GM04503 (cell line): ENCODE measurements at places on chromosomes 2 and 18.

DNA sequence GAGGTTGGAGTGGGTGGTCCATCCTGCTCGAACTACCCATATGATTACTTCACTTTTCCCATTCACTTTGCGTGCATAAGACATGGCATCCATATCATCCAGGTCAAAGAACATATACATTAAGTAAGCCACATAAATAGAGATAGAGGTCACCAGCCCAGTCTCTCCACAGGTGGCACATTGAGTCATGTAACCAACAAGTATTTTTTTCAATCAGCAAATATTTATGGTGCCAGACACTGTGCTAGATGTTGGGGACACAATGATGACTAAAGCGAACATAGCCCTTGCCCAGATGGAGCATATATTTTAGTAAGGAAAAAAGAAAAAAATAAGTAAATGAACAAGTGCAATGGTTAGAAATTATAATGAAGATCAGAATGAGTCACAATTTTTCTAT is 83.6 kb upstream of the LCLAT1 start:
- DNase-seq = no peak

- DNase-seq = no peak
Observed at GRCh38 chr2:8344144-8345097, 337.4 kb upstream of the ID2 start.

GRCh38 chr18:34153711-34154110 is 71.0 kb downstream of the NOL4 start:
- no peak for DNase-seq

GRCh38 chr18:78158943-78159342 is 820.7 kb upstream of the SALL3 start:
- no peak for DNase-seq

- no peak for DNase-seq
Observed at GRCh38 chr2:137638932-137639331, 325.3 kb upstream of the HNMT start.

GRCh38 chr18:37574113-37574512 is 8.5 kb upstream of the CELF4 start:
- DNase-seq = no peak

GRCh38 chr2:23924589-23925359 is 2.1 kb downstream of the ATAD2B start:
- DNase-seq = no peak

- no peak for DNase-seq
Observed at GRCh38 chr18:446941-447560, 53.5 kb downstream of the COLEC12 start.

- no peak for DNase-seq
Observed at GRCh38 chr2:141506135-141506534, 624.7 kb downstream of the LRP1B start.

- no peak for DNase-seq
Observed at GRCh38 chr18:45379903-45380302, 235.4 kb upstream of the SLC14A2 start.

GRCh38 chr2:218345491-218346236 is 11.0 kb upstream of the CATIP start:
- DNase-seq = no peak

GRCh38 chr2:126720638-126721037 is 64.7 kb downstream of the GYPC start:
- no peak for DNase-seq

DNA sequence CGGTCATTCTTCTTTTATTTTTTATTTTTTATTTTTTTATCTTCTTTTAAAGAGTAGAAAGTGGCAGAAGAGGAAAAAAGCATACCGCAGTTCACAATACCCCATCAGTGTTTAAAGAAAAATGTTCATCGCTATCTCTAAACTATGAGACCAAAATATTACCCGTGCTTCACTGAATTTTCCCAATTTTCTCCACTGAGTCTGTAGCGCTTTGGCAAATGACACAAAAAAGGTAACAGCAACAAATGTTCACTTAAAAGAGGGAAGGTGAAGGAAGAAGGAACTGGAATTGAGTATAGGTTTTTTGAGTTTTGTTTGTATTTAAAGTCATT is 15.1 kb upstream of the RIOK3 start:
- no peak for DNase-seq

GRCh38 chr2:81481994-81482368 is 1177.4 kb upstream of the LRRTM1 start:
- DNase-seq = no peak

DNA sequence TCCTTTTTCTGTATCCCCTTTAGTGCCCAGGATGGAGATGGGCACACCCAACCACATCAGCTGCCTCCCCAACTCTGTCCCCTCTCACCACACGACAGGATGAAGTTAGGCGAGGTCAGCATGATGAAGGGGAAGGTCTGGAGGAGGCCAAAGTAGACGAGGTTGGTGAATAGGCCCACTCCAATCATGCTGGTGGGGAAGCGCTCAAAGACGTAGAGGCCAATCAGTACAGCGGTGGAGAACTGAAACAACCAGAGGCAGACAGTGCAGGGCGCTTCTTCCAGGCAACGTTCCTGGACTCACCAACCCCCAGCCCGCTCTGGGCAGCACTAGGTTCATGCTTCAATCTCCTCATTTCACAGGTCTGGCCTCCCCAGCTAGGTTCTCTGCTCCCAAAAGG is 2.9 kb downstream of the TEX261 start:
- no peak for DNase-seq

GRCh38 chr2:121664086-121664485 is 14.8 kb upstream of the CLASP1 start:
- no peak for DNase-seq

DNA sequence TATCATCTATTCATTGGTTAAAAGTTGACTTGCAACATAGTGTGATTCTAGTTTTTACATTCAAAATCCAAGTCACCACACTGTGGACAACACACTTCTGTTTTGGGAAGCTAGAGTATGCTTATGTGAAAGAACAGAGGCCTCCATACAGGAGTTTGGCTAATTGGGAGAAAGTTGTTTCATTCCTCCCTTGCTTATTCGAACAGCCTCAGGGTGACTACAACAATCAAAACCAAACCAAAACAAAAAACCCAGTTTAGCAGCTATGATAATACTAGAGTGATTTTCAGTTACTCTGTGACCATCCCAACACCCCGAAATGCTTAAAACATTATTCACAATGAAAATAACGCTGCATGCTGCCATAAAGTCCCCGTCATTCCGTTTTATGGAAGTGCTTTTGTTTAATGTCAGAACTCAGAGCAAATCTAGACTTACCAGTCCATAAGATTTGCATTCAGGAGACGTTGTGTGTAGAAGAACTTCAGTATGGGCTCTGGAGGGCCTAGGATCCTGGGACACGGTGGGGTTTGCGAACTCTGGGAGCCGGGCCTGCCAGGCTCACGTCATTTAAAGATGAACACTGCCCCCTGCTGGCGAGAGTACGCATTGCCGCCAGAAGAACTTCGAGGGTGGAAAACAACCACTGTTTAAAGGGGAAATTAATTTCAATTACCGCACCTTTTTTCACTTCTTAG is 111.4 kb downstream of the FTCDNL1 start:
- DNase-seq = no peak

GRCh38 chr2:237279012-237279768 is 134.8 kb downstream of the COL6A3 start:
- DNase-seq = no peak

DNA sequence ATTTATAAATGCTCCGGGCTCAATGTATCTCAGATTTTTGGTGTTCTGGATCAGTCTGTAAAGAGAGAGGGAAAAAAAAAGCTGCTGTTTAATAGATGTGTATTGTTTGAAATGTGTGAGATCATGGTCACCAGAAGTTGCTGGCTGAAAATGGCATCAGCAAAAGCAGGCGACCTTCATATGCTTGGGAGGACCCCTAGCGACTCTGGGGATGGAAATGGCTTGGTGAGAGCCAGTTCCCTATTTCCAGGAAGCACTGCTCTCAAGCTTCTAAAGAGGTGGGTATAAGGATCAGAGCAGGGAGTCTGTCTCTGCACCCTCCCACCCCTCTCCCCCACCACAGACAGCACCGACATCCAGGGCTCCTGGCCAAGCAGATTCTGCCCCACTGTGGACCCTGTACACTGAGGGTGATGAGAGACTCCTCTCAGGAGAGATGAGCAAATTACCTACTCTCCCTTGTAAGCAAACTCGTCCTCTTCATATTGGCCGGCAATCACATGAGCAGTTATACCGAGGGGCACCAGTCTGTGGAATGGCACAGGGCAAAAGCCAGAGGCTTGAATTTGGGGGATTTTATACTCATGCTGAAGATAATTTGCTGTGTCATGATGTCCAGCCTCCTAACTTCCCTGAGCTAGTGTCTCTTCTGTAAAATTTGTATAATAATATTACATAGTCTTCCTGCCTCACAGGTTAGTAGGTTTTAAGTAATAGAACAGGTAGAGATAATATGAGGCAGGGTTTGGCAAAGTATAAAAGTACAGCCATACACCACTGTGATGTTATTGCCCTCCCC is 29.6 kb downstream of the LHCGR start:
- DNase-seq = no peak

- peak; percentile 63 for DNase-seq
Observed at GRCh38 chr18:70181015-70181414, 24.5 kb downstream of the RTTN start.

DNA sequence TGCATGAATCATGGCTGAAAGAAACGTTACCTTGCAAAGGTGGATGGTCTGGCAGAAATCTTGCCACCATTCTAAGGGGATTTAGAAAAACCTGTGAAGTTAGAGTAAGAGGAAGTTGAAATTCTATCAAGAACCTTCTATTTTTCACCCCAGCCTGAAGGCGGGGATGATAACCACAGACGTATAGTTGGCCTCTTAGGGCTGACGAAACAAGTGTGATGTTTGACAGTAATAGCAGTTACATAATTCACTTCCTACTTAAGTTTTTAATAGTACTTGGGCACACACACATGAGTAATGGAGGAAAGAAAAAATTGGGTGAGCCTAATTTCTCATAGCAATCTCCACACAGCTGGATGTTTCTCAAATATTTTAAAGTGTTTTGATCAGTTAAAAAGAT is 336.6 kb upstream of the SALL3 start:
- DNase-seq = no peak

DNA sequence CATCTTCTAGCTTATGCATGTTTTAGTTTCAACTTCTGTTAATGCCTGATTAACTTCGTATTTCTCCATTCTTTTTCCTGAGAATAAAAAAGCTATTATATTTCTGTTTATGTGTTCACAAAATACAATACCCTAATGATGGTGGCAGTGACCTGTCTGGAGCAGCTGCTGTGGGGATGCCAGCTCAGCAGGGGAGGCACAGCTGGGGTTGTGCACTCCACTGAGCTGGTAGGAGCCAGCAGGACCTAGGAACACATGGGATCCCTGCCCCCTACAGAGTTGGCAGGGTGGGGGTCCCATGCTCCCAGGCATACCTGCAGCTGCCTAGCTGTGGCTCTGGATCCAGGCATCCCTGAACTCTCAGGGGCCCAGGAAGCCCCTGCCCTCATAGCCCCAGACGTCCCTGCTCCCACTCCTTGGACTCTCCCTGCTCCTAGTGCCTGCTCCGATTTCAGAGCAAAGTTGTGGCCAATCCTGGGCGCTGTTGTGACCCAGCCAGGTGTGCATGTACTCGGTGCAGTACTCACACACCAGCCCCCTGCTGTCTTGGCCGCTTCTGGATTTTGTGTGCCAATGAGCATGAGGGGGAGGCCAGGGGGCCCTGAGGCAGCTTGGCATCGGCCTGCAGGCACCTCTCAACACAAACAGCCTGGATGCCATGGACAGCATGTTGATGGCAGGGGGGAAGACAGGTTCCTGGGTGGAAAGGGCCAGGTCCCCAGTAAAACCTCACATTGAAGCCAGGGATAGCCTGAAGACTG is 546.0 kb downstream of the ZNF804A start:
- DNase-seq = no peak

DNA sequence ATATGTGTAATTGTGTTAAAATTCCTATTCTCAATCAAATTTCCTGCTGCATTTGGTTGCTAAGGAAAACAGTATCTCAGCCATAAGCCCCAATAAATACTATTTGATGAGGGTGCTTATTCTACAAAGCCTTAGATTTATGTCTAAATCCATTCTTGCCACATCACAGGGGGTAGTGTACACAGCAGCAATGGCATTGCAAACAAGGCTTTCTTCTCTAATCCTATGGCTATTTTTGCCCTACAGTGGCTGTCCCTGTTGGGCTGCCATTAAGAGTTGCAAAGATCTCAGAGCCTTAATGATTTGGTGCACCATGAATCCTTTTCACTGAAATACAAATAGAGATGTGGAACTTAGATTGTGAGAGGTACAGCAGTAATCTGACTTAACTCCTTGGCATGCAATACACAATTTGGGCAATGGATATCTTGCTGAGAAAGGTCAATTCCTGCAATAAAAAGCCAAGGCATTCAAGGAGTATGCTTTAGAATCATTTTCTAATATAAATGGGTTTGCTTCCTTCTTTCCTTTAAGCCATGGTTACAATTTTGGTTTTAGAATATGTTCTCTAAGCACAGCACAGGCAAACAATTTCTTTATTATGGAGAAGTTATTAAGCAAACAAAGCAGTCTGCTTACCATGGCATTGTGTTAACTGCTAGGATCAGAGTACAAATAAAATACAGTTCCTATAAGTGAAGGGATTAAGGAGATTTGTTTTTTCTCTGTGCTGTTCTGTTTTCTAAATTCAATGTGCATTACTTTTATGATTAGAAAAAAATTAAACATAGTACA is 69.8 kb upstream of the CD302 start:
- no peak for DNase-seq

DNA sequence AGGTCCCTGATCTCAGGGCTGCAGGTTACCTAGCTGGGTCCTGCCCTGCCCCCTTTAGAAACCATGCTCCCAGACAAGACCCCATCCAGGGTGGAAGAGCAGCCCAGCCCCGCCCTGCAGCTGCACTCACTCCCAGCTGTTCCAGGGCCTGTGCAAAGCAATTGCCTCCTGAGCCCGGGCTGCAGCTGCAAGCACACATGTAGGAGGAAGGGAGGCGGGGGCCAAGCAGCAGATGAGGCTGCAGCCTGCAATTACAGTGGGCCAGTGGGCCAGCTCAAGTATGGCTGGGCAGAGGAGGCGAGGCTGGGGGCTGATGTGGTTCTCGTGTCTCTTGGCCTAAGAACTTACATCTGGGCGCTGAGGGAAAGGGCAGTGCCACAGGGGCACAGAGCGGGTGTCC is 65.4 kb upstream of the TUBA3E start:
- DNase-seq = no peak

GRCh38 chr2:159201360-159202063 is 85.0 kb downstream of the WDSUB1 start:
- no peak for DNase-seq
